ENCODE measurements at places on chromosomes 13 and 19.

DNA sequence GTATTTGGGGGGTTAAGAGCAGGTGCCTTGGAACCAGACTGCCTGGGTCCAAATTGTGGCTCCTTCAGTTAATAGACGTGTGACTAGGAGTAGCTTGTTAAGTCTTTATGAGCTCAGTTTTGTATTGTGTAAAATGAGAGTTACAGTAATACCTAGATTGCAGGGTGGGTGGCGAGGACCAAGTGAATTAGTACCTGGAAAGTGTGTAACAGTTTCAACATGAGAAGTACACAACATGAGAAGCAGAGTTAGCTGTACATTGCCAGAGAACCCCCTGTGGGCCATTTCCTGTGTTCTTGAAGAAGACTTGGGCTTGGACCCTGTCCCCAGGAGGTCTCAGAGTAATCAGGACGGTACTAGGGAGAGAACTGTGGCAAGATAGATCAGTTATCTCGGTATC is 36.8 kb downstream of the PPP2R1A start:
- DNase-seq = no peak

- DNase-seq = no peak
Measured at GRCh38 chr13:24115671-24116070, 44.8 kb upstream of the SPATA13 start.

- no peak for DNase-seq
Measured at GRCh38 chr19:30441011-30441410, 68.8 kb downstream of the ZNF536 start.

- no peak for DNase-seq
Measured at GRCh38 chr19:56312342-56312741, 2.3 kb downstream of the ZSCAN5A start.

DNA sequence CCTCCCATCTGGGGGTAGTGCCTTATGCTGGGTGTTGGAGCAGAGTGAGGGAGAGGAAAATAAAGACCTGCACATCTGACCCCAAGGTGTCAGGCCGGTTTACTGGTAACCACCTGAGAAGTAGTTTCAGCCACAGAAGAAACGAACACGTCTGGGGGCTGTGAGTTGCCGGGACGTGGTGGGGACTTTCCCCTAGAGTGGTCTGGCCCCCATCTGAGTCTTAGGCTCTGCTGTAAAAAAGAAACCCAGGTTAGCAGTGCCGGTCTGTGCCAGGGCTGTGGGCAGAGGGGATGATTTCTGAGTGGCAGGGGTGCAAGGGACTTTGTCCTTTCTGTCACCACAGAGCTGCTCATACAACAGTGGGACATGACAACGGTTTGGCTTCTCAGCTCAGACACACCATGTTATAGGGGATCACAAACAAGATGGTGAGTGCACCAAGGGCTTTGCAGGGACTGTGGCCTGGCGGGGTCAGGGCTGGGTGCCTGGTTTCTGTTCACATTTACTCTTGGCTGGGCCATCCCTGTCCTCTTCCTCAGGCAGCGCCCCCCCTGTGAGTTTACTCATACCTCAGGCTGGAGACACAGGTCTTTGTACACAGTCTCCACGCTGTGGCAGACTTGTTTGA is 9.0 kb downstream of the GCDH start:
- DNase-seq = no peak

DNA sequence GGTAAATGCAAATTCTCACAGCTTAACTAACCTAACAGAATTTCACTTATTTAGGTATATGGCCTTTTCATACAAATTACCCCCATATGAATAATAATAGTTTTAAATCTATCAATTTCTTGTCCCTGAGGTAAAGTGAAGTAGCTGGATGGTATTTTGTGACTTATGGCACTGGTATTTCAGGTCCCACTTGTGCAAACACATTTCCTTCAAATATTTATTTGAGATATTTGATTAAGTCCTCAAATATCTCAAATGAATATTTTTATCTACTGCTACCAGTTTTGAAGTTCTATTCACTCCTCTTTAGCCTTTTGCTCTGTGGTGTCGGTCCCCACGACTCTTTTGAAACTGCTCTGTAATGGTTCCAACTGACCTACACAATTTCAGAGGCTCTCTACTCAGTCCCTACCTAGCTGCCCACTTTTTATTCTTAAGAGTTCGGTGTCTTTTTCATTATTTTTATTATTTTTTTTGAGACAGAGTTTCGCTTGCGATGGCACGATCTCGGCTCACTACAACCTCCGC is 59.6 kb upstream of the ZDHHC20 start:
- no peak for DNase-seq

GRCh38 chr13:112072534-112073244 is 5.7 kb downstream of the SOX1 start:
- peak; percentile 58 for DNase-seq

DNA sequence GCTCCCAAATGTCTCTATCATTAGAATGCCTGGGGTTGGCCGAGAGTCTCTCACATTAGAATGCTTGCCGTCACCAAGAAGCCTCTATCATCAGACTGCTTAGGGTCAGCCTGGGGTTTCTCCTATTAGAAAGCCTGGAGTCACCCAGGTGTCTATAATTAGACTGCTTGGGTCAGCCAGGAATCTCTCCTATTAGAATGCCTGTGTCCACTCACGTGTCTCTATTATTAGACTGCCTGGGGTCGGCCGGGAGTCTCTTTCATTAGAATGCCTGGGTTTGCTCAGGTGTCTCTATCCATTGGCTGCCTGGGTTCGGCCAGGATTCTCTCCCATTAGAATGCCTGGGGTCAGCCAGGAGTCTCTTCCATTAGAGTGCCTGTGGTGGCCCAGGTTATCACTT is 1453.1 kb downstream of the UQCRFS1 start:
- DNase-seq = no peak

- DNase-seq = no peak
Measured at GRCh38 chr19:3270902-3271301, 46.4 kb downstream of the CELF5 start.

DNA sequence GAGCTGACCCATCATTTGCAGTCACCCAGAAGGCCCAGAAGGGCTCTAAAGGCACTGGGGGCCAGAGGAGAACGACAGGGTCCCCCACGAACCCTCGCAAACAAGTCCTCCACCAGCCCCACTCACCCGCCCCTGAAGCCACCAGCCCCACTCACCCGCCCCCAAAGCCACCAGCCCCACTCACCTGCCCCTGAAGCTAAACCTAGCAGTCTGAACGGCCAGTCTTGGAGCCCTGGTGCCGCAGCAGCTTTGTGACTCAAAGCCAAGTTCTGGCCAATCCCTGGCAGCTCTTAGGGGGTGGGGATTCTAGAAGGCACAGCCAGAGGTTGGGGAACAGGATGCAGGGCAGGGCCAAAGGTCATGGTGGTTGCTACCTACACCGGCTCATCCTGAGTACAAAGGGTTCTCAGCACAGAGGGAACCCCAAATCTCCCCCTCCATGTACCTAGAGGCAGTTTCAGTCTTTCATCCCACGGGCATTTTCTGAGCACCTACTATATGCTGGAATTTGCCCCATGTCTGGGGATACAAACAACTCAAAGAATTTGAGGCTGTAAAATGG is at the start of gene IQCN:
Gene IQCN (minus strand): TSS at position 234 of the 562 bp plus-strand sequence. CDS start 4,974 bp downstream, outside the sequence.
- no peak for DNase-seq

DNA sequence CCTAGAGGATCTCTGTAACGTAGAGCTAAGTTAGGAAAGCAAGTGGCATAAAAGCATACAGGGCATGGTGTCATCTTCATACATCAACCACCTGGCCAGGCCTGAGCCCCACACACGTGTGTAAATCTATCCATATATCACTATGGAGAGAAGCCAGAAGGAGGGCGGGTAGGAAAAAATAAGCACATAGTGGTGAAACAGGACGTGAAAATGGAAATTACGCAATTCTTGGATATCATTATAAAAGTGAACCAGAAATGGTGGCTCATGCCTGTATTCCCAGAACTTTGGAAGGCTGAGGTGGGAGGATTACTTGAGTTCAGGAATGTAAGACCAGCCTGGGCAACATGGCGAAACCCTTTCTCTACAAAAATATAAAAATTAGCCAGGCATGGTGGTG is 43.4 kb downstream of the PDCD5 start:
- no peak for DNase-seq

- DNase-seq = no peak
Measured at GRCh38 chr19:55304980-55305379, 20.2 kb downstream of the TMEM150B start.

- no peak for DNase-seq
Measured at GRCh38 chr13:52141299-52141698, 12.4 kb upstream of the NEK5 start.

DNA sequence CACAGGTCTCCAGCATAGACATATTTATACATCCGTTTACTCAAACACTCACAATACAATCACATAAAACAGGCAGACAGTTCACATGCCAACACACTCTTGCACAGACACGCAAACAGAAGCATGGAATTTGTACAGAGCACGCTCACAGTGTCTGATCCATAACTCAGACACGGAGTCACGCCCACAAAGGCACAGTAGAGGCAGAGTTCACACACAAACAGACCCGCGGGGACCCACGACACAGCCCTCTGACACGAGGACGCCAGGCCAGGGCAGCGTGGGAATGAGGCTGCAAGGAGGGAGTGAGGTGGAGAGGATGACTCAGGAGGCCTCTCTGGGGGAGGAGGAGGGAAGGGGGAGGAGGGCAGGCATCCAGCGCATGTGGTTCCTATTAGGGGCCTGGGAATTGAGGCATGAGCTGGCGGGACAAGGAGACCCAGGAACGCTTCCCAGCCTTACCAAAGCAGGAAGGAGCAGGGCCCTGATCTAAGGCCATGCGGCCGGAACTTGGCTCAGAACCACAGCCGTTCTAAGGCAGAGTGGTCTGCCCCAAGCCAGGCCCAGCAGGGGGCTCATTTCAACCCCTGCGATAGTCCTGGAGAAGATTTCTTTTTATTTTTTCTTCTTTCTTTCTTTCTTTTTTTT is 9.1 kb upstream of the OLFM2 start:
- no peak for DNase-seq

- peak; percentile 59 for DNase-seq
Measured at GRCh38 chr13:93378184-93378583, 151.6 kb downstream of the GPC6 start.

DNA sequence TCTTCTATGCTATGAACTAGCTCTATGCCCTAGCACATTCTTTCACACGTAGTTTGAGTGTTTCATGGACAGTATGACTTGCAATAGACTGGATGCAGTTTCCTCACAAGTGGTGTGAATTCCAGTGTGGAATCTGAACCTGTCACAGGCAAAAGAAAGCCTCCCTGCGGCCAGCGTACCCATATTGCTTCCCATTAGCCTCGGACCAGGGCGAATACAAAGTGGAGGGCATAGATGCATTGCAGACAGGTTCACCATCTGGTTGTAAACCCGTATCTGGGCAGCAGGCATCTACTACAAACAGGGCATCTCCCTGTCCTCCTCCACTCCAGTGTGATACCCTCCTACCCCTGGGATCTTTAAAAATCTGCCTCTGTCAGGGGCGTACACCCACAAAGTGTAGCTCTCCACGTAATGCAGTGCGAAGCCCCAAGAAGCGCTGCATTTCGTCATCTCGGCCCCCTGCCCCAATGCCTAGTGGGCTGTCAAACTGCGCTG is 1.4 kb upstream of the CIC start:
- no peak for DNase-seq

DNA sequence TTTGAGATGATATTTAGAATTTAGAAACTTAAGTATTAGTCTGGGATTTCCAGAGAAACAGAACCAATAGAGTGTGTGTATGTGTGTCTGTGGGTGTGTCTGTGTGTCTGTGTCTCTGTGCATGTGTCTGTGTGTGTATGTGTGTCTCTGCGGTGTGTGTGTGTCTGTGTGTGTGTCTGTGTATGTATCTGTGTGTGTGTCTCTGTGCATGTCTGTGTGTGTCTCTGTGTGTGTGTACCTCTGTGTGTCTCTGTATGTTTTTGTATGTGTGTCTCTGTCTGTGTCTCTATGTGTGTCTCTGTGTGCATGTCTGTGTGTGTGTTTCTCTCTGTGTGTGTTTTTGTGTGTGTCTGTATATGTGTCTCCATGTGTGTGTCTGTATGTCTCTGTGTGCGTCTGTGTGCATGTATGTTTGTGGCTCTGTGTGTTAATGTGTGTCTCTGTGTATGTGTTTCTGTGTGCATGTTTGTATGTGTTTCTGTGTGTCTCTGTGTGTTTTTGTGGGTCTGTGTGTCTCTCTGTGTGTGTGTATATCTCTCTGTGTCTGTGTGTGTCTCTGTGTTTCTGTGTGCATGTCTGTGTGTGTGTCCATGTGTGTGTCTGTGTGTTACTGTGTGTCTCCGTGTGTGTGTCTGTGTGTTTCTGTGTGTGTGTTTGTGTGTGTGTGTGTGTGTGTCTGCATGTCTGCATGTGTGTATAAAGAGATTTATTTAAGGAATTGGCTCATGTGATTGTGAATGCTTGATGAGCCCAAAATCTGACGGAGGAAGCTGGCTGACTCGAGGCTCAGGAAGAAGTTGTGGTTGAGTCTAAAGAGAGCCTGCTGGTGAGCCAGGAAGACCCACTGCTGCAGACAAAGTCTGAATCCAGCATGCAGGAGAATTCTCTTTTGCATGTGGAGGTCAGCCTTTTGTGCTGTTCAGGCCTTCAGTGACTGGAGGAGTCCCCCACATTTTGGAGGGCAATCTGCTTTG is 22.2 kb downstream of the GPR42 start:
- no peak for DNase-seq

DNA sequence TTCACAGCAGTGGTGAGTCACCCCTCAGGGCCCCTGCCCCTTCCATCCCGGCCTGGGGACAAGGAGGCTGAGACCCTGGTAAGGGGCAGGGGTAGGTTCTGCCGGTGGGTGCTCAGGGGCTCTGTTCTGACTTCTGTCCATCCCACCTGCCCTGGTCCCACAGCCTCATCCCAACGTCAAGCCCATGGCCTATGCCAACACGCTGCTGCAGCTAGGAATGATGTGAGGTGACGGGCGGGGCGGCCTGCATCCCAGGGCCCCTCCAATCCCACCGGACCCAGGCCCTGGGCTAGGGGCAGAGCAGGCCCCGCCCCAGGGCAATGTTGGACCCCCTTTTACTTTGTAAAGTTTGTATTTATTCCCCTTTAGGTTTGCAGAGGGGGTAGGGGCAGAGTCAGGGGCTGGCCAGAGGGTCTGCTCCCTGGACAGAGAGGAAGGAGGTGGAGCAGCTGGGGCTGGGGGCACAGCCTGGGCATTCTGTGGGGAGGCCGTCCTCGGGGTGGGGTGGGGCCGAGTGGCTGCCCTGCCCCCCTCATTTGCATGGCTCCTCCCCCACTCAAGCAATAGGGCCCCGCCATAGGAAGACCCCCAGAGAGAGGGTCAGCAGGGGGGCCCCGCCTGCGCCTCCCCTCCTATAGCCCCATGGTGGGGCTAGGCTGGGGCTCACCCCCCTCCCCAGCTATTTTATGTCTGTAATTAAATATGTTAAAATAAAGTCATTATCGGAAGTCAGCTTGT is 23.1 kb downstream of the CCDC8 start:
- DNase-seq = no peak

DNA sequence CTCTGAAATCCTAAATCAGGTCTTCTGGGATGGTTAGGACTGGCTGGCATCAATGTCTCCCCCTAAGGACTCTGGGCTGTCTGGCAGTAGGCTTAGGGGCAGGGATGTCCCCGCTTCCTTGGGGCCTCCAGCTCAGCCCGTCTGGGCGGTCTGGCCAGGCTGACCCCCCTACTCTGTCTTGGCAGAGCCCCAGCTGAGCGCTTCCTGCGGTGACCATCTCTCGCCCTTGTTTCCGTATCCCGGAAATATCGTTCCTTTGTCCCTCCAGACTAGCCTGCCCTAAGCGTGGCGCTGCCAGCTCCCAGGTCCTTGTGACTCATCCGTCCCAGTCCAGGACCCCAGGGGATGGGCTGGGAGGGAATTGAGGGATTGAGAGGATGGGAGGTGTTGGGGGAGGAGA is 11.3 kb downstream of the GTPBP3 start:
- DNase-seq = no peak

- no peak for DNase-seq
Measured at GRCh38 chr13:113805431-113806103, 46.5 kb downstream of the TMEM255B start.

GRCh38 chr13:65940720-65941119 is 1289.4 kb downstream of the PCDH9 start:
- DNase-seq = no peak

Data from NCI-H526 (cell line).